ENCODE measurements at places on chromosomes 7 and 10. TPM values are rescaled to one million over a fixed set of nuclear protein-coding genes. Genes with fewer than 3 reads are reported as not detected.

DNA sequence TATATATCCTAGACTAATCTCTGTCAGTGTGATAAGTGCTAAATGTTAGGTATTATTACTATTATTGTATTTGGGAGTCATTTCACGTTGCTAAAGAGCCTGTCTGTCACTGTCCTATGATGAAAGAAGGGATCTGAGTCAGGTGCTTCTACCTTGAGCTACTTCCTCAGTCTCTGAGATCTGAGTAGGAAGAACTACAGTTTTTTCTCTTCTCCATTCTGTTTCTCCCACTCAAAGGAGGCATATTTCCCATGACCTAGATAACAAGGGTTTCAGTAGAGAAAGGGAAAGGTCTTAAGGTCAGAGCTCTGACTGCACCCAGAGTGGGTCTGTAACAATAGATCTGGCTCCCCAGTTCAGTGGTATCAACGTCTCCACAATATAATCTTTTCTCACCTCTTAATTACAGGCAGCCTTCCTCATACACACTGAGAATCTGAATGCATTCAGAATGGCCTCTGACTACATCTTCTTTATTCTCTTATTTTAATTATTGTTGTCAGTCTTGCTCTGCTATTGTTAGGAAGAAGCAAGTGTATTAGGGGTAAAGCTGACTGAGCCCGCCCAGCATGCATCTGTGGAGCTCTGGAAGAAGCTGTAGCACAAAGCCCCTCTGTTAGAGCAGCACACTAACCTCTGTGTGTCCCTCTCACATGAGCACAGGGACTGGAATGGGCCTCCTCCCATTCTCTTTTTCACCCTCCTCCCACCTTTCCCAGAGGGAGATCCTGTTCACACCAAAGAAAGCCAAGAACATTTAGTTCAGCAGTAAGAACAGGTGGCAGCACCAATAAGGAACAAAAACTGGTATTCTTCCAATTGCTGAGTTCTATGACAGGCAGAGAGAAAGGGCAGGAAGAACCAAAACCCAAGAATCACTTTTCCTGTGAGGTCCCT, 38.1 kb downstream of the USP54 start:
- DNase-seq = no peak

DNA sequence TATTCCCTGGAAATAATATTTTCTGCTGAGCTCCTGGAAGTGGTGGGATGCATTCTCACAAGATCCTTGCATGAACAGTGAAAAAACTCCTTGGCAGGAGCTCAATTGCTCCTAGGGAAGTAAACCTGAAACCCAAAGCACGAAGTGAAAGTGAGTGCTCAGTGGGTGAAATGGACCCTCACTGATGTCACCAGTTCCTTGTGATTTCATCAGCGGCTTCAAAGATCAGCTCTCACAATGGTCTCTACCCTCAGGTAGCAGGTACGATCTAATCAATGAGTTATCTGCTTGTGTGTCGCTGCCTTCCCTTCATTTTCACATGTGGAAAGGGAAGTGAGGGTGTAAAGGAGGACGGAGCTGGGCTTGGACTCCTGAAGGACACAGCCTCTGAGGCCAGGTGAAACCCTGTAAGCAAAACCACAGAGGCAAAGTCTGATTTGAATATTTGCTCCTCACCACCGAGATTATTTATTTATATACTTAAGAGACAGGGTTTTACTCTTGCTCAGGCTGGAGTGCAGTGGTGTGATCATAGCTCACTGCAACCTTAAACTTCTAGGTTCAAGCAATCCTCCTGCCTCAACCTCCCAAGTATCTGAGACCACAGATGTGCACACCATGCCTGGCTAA, 255.4 kb upstream of the LYZL1 start:
- DNase-seq = no peak

GRCh38 chr10:11761431-11761830, 19.2 kb downstream of the ECHDC3 start:
- DNase-seq = no peak

- no peak for DNase-seq
Observed at GRCh38 chr7:68700414-68700813, 897.9 kb upstream of the AUTS2 start.

DNA sequence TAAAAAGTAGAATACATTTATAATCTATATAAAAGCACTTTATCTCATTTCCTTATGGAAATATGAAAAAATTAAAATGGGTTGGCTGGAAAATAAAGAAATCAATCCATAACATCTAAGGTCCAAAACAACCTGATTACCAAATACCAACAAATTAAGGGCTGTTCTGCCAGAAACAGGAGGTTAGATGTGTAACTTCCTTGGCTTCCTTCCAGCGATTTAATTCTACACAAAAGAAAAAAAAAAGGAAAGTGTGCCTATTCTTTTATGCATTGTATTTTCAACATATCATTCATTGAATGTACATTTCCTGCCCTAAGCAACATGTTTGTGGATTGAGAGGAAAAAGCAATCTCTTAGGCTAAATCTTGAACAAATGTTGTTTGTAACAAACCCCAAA, 36.2 kb upstream of the USP6NL start:
- no peak for DNase-seq

GRCh38 chr10:86162036-86162435, 204.6 kb downstream of the GRID1 start:
- no peak for DNase-seq

- no peak for DNase-seq
Observed at GRCh38 chr7:14900051-14900450, 2.5 kb downstream of the DGKB start.

DNA sequence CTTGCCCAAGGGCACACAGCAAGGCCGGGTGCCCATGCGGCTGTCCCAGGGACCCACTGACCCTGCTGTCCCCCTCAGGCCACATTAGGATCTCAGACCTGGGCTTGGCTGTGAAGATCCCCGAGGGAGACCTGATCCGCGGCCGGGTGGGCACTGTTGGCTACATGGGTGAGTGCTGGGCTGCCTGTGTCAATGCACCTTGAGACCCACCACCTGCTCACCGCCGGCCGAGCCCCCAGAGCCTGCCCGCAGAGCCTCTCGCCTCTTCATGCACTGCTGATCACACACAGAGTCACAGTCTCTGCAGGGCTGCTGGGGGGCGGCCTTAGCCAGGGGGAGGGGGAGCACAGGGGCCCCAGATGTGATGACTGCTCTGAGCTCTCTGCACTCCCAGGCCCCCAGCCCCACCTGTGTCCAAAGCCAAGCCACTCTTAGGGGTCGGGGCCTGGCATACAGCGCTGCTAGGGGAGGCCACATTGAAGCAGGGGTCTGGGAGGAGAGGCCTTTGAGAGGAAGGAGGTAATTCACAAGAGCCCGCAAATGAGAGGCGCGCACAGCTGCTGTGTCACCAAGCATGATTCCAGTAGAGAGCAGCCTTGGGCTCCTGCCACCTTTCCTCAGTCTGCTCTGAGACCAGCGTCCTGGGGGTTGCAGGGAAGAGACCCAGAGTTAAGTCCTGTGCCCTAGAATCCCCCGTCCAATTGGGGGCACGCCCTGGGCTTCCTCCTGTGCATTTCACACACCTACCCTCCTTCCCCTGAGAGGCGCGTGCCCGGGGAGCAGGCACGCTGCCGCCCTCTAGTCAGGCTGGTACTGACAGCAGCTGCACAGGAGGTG, 100.4 kb downstream of the RGS10 start:
- DNase-seq = no peak

DNA sequence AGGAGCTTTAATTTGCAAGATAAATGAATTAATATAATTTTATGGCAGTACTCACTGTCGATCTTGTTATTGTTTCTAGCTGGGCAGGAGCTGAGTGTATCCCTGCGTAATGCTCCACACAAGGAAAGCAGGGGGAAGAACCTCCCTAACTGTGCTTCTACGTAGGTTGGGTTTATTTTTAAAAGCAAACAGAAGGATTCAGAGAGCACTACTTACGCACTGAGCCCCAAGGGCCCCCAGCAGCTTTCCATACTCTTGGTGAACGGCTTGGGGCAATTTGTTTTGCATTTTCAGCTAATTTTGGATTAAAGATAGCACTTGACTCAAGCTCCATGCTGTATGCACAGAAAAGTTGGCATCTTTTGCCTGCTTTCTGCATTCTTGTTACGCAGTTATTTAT, 9.6 kb downstream of the DUSP5 start:
- DNase-seq = no peak

- no peak for DNase-seq
Observed at GRCh38 chr10:101257084-101257483, 27.8 kb upstream of the LBX1 start.

DNA sequence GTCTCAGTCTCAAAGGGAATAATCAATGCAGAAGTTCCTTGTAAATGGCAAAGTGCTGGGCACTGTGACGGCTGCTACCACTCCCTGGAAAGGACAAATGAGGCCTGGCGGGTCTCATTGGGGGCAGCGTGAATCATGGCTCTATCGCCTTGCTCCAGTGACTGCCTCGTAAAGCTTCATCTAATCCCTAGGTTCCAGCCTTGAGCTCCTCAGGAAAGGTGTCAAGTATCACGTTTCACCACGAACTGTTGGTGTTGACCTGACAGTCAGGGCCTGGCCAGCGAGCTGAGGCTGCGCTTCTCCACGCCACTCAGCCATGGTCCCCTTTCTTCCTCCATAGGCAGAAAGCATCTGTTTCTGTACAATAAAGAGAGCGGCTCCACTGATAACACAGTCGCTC, 126.7 kb upstream of the ZNF32 start:
- DNase-seq = no peak

DNA sequence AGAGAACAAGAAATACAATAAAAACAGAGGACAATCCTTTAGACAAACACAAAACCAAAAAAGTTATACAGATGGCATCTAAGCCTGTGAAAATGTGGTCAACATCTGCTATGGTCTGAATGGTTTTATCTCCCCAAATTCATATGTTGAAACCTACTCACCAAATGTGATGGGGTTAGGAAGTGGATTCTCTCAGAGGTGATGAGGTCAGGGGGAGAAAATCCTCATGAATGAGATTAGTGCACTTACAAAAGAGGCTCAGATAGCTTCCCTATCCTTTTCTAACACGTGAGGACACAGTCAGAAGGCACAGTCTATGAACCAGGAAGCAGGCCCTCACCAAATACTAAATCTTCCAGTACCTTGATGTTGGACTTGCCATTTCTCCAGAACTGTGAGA, 147.8 kb upstream of the GPR22 start:
- DNase-seq = no peak

The ATP6V0A4 gene
- 0.23 TPM for total RNA-seq

The ADCY1 gene
- 2.3 TPM for total RNA-seq

The HMX2 gene
- 1.1 TPM for total RNA-seq

The DYNC1I1 gene
- not detected for total RNA-seq

The PCLO gene
- 0.17 TPM for total RNA-seq

The SPAM1 gene
- total RNA-seq = not detected
